Activated naive CD8-positive, alpha-beta T cell treated with anti-CD3 and anti-CD28 coated beads, Interleukin-2, amount 50 U/mL, for 16 hours (primary cell): ENCODE measurements at places on chromosomes 13 and 19.

GRCh38 chr19:54573330-54573872, at the start of gene LILRA2:
Gene LILRA2, plus strand, starts transcription at chr19:54573790. Its CDS starts 89 bp downstream, at chr19:54573879.
- no peak for DNase-seq

DNA sequence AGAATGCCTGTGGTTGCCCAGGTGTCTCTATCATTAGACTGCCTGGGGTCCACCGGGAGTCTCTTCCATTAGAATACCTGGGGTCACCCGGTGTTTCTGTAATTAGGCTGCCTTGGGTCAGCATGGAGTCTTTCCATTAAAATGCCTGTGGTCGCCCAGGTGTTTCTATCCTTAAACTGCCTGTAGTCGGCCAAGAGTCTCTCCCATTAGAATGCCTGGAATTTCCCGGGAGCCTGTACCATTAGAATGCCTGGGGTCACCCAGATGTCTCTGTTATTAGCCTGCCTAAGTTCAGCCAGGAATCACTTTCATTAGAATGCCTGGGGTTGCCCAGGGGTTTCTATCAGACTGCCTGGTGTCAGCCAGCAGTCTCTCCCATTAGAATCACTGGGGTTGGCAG, 1492.8 kb downstream of the UQCRFS1 start:
- no peak for DNase-seq

GRCh38 chr19:49155005-49155819, at the start of gene HRC:
Gene HRC, minus strand, starts transcription at chr19:49155396. Its CDS starts 159 bp downstream, at chr19:49155237.
- no peak for DNase-seq

DNA sequence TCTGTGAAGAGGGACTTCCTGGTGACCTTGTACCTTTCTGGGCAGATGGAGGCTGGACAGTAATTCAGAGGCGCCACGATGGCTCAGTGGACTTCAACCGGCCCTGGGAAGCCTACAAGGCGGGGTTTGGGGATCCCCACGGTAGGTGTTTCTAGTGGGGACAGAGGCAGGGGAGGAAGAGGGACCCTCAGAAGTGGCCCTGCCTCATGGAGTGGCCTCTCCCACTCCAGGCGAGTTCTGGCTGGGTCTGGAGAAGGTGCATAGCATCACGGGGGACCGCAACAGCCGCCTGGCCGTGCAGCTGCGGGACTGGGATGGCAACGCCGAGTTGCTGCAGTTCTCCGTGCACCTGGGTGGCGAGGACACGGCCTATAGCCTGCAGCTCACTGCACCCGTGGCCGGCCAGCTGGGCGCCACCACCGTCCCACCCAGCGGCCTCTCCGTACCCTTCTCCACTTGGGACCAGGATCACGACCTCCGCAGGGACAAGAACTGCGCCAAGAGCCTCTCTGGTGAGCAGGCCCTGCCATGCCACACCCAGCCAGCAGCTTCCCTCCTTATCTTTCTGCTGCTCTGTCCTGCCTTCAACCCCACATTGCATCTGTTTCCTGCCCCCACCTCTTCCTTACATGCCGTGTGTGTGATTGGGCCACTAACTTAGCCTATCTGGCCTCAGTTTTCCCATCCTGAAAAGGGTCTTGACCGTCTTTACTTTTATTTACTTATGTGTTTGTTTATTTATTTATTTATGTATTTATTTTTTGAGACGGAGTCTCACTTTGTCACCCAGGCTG, 7.3 kb downstream of the ANGPTL4 start:
- DNase-seq: no peak

GRCh38 chr19:41933693-41934426, 5.6 kb upstream of the ERFL start:
- no peak for DNase-seq

GRCh38 chr13:23418776-23419683, 14.5 kb downstream of the SACS start:
- no peak for DNase-seq

DNA sequence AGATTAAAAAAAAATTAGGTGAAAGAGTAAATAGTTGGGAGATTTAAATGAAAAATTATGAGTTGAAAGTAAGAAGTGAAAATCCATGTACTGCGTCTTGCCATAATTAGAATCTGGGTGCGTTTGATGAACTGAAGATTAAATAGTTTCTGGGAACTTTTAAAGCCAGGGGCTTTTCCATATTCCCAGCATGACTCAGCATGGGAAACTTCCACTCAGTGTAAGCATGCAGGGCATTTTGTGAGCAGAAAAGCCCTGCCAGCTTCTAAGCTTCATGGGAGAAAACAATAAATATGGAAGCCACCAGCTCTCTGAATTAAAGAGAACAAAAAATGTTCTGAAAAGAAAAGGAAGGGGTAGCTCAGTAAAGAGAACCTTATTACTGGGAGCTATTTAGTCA, 62.0 kb upstream of the EDNRB start:
- DNase-seq: no peak

DNA sequence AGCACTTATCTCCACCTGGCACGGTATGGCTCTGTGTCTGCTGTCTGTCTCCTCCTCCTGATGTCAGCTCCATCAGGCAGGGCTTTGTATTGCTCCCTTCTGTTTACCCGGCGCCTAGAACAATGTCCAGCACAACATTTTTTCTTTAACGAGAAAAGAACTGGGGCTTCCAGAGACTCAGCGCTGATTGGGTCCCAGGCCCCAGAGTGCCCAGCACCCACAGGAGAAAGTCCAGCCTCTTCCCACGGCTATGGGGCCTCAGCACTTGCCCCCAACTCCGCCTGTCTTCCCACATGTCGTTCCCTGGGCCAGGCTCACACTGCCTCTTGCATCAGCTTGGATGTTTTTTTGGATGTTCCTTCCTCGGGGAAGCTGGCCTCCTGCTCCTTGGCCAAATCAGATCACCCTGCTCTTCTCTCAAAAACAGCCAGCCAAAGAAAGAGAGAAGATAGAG, 6.9 kb downstream of the MYPOP start:
- no peak for DNase-seq

DNA sequence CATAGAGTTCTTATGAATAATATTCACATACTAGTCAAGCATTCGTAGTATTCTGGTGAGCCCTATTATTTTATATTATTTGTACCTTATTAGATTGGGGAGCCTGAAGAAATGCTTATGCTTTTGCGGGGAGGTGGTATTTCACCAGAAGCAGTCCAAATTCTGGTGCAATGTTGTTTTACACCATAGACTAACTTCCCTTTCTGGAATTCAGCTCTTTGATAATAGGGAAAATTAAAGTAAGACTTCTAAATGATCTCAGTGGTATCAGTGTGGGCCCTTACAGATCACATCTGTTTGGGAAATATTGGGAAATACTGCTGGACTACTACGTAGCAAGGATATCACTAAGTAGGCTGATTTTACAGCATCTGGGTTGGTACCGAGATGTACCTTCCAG, 34.2 kb downstream of the KCTD12 start:
- no peak for DNase-seq

DNA sequence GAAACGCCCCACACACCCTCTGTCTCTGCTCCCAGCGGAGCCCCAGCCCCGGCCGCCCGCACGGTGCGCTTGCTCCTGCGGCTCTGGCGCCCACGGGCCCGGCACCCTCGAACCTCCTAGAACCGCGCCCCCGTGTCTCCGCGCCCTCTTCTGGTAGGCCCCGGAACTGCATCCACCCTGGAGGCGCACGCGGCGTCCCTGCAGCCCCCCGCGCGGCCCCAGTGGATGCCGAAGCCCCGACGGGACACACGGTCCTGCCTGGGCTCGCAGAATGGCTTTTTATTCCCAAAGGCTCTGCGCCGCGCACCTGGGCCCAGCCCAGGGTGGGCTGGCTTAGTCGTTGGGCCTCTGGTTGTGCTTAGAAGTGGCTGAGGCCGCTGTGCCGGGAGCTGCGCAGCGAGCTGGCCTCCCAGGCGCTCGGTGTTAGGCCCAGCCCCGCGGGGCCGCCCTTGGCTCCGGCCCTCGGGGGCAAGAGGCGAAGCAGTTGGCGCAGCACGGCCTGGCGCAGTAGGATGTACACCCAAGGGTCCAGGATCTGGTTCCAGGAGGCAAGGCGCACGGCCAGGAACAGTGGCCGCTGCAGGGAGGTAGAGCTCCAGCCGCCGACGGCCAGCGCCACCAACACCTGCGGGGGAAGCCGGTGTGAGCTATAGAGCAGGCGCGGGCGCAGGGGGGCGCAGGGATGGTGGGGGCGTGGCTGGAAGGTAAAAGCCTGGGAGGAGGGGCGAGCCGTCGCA, 2.8 kb downstream of the PTGER1 start:
- DNase-seq: peak; percentile 82

GRCh38 chr13:106159295-106160195, 375.9 kb downstream of the EFNB2 start:
- DNase-seq: no peak

GRCh38 chr13:50094615-50095293, 79.5 kb downstream of the KCNRG start:
- DNase-seq: no peak

GRCh38 chr19:19460761-19461265, 54.5 kb downstream of the TSSK6 start:
- DNase-seq: peak; percentile 29

GRCh38 chr13:21010621-21011020, 50.8 kb downstream of the LATS2 start:
- DNase-seq: no peak

DNA sequence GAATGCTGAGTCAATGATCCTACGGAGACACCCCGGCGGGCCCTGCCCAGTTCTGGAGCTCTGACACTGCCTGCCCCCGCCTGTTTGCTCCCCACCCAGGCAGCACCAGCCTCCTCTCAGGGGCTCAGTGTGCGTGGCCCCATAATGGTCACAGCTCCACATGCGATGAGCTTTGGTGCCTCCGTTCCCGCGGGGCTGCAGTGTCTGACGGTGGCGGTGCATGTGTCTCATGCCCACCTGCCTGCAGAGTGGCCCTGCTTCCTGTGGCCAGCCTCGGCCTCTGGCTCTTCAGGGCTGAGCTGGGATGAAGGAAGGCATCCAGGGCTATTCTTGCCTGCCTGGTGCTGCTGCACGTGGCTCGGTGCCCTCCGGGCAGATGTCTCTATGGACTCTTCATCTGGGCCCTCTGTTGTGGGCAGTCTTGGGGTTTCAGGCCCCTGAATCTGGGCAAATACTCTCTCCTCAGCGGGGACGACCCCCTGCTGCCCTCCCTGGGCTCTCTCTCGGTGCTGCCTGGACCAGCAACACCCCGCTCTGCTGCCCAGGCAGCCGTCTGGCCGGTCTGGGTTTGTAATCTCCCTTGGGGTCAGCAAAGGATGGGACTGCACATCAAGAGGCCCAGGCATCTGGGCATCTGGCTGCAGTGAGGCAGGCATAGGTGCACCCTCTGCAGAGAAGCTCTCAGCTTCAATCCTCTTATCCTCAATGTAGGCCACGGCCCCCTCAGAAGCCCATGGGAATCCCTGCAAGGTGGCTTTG, 19.3 kb upstream of the TMEM255B start:
- no peak for DNase-seq

GRCh38 chr19:19526581-19527370, 1.9 kb upstream of the YJEFN3 start:
- no peak for DNase-seq

DNA sequence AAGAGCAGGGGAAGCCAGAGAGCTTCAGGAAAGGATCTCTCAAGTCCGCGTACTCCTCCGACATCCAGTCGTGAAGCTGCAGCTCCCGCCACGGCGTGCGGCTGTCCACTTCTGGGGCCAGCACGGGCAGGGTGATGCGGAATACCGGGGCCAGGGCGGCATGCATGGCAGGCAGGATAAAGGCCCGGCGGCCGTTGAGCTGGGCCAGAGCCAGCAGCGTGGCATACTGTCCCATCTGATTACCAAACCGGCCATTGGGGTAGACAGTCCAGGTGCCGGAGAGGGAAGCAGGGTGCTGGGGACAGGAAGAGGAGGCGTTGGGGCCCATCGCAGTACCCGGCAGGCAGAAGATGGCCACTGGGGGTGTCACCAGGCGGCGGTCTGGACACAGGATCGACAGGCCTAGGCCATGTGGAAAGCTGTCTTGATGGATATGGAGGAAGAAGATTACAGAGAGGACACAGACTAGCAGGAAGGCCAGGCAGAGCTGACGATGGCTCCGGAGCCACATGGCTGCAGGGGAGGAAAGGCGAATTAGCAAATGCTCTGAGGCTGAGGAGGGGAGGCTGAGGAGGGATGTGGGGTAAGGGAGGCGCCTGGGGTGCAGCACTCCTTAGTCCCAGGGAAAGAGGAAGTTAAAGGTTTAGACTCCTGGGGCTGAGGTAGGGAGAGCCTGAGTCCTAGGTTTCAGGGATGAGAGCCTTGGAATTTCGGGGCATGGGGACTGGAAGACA, 1.5 kb downstream of the FUT1 start:
- no peak for DNase-seq

GRCh38 chr19:6263735-6264444, 15.9 kb downstream of the MLLT1 start:
- DNase-seq: no peak

DNA sequence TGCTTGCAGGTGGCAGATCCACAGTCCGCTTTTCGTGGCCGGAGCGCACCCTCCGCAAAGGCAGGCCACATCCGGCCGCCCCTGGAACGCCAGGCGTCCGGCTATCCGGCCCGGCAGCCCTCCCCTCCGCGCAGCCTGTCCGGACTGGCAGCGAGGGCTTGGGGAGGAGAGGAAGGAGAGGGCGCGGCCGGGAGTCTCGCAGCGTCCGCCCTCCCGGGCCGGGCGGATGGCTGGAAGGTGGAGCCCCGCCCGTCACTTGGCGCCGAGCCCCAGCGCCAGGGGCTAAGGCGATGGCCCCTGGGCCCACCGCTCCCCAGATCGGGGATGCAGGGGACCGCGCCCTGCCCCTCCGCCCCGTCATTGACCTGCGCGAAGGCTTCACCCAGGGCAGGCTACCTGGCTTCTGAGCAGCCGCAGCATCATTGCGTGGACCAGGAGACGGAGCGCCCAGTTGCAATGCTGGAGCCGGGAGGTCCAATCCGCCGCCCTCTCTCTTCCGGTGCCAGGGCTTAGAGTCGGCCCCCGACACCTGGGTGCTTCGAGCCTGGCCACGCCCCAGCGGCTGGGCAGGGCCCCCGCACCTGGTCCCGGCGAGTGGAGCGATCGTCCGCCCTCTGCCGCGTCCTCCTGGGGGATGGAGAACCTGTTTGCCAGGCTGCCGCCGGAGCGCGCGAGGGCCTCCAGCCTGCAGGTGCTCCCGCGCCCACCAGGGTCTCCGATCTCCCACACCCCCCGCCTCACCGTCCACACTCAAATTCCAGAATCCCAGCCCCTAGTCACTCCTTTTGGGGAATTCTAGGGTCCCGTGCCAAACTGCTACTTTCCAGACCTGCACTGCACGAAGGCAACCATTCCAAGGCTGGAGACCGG, at the start of gene FUT1:
Gene FUT1, minus strand, starts transcription at position 146 of the 870 bp plus-strand sequence. CDS start 1,360 bp downstream, outside the sequence.
- DNase-seq: no peak

DNA sequence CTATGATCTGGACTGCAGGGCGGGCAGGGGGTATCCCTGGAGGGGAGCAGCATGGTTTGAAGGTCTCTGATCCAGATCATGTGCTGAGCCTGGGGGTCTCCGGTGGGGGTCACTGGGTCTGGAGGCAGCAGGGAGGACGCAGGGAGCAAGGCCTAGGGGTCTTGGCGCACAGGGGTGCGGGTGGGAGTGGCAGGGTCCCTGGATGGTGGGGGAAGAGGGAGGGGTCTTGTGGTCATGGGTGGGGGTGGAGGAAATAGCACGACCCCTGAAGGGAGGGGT, 1.9 kb downstream of the BTBD2 start:
- DNase-seq: no peak

GRCh38 chr13:96687191-96687590, 307.1 kb downstream of the OXGR1 start:
- DNase-seq: no peak
